ENCODE measurements at places on chromosomes 13 and 19.

DNA sequence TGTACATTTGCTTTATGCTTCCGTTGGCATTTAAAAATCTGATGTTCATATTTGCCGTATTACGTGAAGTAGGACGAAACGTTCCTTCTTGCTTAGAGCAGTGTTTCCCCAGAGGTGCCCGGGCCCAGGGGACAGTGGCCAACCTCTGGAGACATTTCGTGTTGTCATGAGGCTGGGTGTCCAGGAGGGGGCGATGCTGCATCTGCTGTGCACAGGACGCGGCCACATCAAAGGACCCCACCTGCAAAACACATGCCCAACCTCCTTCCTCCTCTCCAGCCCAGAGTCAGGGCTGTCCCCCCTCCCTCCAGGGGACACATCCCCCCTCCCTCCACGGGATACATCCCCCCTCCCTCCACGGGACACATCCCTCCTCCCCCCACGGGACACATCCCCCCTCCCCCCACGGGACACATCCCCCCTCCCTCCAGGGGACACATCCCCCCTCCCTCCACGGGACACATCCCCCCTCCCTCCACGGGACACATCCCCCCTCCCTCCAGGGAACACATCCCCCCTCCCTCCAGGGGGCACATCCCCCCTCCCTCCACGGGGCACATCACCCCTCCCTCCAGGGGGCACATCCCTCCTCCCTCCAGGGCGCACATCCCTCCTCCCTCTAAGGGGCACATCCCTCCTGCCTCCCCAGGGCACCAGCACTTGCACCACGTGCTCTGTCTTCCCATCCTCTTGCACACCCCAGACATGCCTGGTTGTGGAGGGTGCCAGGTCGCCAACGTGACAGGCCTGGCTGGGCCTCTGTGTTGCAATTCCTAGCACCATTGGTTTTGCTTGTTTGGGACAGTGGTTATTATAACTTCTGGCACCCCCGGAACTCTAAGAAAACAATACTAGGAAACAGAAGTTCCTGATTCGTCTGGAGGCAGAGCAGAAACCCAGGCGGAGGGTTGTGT lies 46.7 kb downstream of the GAS6 start:
- DNase-seq: peak; percentile 87

DNA sequence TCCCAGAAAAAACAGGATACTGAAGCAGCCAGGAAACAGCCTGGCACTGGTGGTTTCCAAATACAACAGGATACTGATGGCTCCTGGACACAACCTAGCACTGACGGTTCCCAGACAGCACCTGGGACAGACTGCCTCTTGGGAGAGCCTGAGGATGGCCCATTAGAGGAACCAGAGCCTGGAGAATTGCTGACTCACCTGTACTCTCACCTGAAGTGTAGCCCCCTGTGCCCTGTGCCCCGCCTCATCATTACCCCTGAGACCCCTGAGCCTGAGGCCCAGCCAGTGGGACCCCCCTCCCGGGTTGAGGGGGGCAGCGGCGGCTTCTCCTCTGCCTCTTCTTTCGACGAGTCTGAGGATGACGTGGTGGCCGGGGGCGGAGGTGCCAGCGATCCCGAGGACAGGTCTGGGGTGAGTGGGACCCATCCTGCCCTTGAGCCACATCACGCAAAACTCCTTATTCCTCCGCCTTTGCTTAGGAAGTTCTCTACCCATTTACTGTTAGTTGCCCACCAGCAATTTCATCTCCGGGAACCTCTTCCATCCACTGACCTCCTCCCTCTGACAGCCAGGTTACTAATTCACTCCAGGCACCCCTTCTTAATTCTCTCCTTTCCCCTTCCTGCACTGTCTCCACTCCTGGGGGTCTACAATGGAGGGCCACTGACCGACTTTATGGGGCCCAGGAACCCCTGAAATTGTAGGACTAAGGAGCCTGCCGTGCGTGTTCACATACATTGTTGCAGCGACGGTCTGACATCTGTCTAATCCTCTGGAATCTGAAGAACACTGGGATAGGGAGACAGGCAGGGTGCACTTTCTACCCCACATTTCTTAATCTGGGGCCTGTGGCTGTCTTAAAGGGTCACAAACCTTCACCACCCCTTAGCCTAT lies 1.2 kb downstream of the ITPKC start:
- peak; percentile 54 for DNase-seq

- no peak for DNase-seq
Observed at GRCh38 chr13:100075700-100076587, 12.9 kb upstream of the PCCA start.

- no peak for DNase-seq
Observed at GRCh38 chr19:49861541-49862378, 5.6 kb downstream of the PNKP start.

DNA sequence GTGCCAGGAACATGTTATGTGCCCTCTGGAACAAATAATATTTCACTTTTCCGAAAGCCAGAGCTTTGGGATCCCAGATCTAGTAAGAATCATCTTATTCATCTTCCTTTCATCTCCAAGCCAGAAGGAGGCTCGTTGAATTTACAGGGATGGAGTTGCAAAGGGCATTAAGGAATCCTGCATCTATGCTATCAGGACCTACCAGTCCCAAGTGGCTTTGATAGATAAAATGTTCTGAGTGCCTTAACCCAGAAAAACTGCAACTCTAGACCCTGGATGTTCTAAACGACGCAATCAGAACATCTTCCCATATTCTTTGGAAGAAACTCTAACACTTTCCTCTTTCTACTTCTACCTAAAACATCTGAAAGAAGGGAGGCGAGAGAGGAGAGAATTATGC lies 9.2 kb upstream of the EDDM13 start:
- DNase-seq: no peak

GRCh38 chr13:35723053-35723461 lies 246.6 kb upstream of the MAB21L1 start:
- DNase-seq: no peak

DNA sequence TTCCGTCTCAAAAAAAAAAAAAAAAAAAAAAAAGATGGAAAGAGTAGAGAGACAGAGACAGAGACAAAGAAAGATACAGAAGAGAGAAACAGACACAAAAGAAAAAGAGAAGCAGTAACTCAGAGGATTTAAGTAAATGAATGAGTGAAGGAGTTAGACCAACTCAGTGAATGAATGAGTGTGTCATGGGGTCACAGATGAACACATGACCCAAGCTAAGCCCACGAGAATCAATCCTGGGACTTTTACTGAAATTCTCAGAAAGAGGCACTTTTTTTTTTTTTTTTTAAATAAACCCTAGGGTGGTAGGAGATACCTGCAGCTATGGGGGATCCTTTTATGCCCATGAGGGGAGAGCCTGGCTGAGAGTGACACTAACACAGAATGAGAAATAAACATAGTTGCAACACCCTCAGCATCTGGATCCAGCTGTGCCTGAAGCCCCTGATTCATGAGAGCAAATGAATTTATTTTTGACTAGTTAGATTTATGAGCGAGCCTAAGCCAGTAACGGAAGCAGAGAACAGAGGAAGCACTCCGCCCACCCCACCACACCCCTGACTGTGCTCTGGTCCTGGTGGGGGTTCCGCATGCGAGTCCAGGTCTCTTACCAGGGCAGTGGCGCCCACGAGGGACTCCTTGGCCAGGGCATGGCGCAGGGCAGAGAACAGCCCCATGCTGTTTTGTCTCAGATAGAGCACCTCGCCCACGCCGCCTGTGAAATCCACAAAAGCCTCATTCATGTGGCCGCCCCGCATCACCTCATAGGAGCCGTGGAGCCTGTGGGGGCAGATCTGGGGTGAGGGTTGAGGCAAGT lies 4.6 kb downstream of the CAPN12 start:
- no peak for DNase-seq

DNA sequence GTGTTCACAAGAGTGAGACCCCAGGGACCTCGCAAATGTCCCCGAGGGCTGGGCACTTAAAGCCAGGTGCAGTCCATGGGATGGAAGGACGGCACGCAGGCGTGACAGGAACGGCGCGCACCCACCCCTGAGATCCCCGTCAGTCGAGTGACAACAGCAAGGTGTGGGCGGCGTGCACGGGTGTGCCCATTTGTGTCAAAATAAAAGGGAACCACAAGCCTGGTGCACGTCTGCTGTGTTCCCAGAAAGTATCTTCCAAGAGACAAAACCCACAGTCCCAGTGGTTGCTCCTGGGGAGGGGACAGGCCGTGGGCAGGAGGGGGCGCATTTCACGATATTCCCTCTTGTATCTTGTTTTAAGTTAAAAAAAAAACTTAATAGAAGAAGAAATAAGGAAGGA lies 15.7 kb upstream of the CACTIN start:
- DNase-seq: no peak

DNA sequence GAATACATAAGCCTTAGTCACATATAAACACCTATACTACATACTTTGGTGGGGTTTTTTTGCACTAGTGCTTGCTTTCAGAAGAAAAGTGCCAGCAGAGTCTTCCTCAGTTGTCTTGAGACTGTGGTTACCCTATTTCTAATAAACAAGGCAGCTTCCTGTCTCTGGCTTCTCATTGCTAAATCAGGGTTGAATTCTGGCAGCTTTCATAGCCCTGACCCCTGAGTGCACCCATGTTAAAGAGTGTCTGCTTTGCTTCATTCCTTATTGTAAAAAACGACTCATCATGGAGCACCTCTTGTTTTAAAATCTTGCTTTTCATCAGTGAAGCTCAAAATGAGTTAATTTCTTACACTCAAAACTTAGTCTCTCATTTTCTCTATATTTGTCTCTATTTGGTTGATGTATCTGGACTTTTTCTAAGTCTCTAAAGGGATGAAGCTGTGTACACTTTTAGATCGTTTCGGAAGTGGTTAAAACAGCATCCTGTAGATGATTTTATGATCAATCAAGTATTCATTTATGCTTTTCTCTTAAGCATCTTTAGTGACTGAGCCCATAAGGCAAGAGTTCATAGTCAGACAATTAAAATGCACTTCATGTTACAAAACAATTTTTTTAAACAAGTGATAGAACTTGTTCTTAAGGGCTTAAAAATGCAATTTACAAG lies 72.1 kb downstream of the KLF12 start:
- no peak for DNase-seq

- DNase-seq: no peak
Observed at GRCh38 chr19:391207-391557, 17.8 kb downstream of the C2CD4C start.

DNA sequence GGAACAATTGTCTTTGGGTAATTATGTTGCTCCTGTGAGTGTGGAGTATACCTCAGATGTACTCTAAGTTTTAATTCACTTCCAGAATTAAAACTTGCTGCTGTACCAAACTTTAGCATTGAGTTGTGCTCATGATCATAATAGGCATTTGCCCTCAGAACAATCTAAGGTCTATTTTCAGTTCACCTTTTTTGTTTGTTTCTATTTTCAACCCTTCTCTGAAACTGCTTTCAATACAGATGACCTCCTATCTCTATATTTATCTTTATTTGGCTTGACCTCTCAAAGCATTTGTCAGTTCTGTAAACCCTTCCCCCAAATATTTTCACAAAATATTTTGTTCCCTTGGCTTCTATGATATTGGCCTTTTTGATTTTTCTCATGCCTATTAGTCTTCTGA lies 873.0 kb downstream of the OLFM4 start:
- no peak for DNase-seq

GRCh38 chr13:30577401-30577852 lies 40.3 kb upstream of the USPL1 start:
- DNase-seq: peak; percentile 54

DNA sequence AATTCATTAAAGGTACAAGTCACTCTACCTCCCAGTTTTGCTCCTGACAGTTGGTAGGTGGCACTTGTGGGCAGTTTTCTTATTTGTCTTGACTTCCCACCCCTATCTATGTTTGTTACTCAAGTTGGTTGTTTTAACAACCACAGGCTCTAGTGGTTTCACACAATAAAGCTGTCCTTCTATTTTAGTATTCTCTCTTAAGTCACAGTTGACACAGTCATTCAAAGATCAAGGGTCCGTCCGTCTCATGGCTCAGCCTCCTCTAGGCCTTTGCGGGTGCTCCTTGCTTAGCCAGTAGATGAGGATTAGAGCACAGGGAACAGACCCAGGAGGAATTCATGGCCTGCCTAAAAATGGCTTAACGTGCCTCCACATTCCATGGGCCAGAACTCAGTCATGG lies 573.7 kb downstream of the IRS2 start:
- no peak for DNase-seq

DNA sequence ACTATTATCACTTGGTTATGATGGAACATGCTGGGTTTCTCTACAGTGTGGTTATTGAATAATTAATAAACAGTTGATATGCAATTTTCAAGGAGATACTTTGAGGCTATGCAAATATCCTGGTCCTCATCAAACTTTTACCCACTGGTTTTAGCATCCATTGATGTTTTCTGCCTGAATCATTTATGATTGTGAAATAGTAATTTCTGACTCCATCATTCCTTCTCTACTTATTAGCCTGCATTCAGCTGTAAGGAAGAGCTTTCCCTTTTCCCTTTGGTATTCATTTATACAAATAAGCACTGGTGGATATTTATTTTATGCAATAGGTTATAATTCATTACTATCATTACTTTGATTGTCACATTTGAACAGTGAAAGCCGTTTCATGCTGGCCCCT lies 13.9 kb upstream of the DNAJC15 start:
- DNase-seq: no peak

- DNase-seq: no peak
Observed at GRCh38 chr19:50383001-50383851, 921 bp upstream of the POLD1 start.

GRCh38 chr19:50728084-50728737 lies 5.0 kb downstream of the CLEC11A start:
- DNase-seq: no peak

- DNase-seq: no peak
Observed at GRCh38 chr19:15421721-15422260, 3.0 kb upstream of the AKAP8L start.

DNA sequence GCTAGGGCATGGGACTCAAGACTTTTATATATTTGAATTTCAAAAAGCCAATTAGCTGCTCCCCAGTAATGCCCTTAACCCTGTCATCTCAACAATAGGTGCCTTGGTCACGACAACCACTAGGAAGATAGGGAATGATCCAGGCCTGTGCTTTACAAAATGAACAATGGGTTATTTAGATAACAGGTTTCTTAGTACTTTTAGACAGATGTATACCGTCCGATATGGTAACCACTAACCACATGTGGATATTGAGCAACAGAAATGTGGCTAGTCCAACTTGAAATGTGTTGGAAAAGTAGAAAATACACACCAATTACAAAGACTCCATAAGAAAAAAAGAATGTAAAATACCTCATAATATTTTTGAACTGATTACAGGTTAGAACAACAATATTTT lies 201.2 kb downstream of the LHFPL6 start:
- DNase-seq: no peak

- no peak for DNase-seq
Observed at GRCh38 chr19:11483366-11484111, 2.7 kb upstream of the ELAVL3 start.

GRCh38 chr13:46864941-46865340 lies 31.9 kb downstream of the HTR2A start:
- no peak for DNase-seq

- DNase-seq: no peak
Observed at GRCh38 chr13:42803563-42804204, 22.3 kb downstream of the FAM216B start.

- DNase-seq: no peak
Observed at GRCh38 chr19:8573316-8573715, 3.9 kb downstream of the MYO1F start.

- DNase-seq: no peak
Observed at GRCh38 chr19:49542446-49542845, 14.6 kb downstream of the RCN3 start.

Measured in RKO (cell line).